ENCODE measurements at places on chromosomes 3 and 15.

DNA sequence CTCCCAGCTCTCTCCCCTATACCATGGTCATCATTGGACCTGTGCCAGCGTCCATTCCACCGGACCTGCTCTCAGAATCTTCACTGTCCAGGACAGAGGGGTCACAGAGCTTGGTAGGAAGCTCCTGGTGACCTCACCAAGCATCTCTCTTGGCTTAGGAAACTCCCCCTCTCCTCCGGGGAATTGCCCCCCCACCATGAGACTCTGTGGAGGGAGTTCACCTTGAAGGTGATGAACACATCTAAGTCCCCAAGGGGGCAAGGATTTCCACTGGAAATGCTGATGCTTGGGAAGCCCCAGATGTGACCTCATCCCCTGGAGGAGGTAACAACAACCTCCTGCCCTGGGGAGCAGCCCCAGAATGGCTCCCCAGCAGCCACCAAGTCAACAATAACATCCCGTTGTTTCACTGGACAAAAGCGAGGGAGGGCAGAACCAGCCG lies 3.2 kb downstream of the SEMA7A start:
- no peaks in the 10 kb centered on the region for H3K27me3 ChIP-seq
- peaks cover 21% of the 10 kb centered on the region for H3K4me1 ChIP-seq
- H3K36me3 ChIP-seq = no peaks in the 10 kb centered on the region
- no peak overlapping the region for H3K4me3 ChIP-seq
- H3K27ac ChIP-seq = no peak overlapping the region
- no peak for DNase-seq

GRCh38 chr3:162678941-162679340 lies 1182.3 kb downstream of the OTOL1 start:
- H3K4me3 ChIP-seq = no peak overlapping the region
- H3K27me3 ChIP-seq = no peaks in the 10 kb centered on the region
- H3K27ac ChIP-seq = no peak overlapping the region
- no peak for DNase-seq
- H3K36me3 ChIP-seq = no peaks in the 10 kb centered on the region
- H3K4me1 ChIP-seq = no peaks in the 10 kb centered on the region

GRCh38 chr3:187875863-187876262 lies 130.6 kb upstream of the BCL6 start:
- no peaks in the 10 kb centered on the region for H3K4me1 ChIP-seq
- no peaks in the 10 kb centered on the region for H3K36me3 ChIP-seq
- DNase-seq = no peak
- no peaks in the 10 kb centered on the region for H3K27me3 ChIP-seq

DNA sequence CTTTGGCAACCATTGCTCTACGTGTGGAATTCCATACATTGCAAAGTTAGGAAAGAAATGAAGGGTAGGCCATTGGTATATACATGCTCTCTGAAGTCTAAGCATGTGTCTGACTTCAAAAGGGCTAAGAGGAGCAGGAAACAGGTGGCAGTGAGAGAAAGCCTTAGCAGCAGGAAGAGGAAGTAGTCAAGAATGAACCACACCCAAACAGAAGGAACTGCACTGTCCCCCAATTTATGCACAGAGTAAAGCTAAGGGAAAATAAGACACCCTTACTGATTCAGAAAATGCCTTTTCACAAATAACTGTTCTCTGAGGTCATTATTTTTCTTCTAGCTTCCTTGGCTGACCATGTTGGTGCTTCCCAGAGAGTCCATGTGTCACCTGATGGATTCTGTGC lies 575.4 kb downstream of the NTRK3 start:
- no peaks in the 10 kb centered on the region for H3K4me1 ChIP-seq
- H3K27ac ChIP-seq = no peak overlapping the region
- DNase-seq = no peak
- no peaks in the 10 kb centered on the region for H3K27me3 ChIP-seq
- H3K4me3 ChIP-seq = no peak overlapping the region

- no peaks in the 10 kb centered on the region for H3K27me3 ChIP-seq
- DNase-seq = no peak
- no peak overlapping the region for H3K4me3 ChIP-seq
- no peaks in the 10 kb centered on the region for H3K36me3 ChIP-seq
These were observed 48.7 kb downstream of the MYH15 start for GRCh38 chr3:108461661-108462111.

DNA sequence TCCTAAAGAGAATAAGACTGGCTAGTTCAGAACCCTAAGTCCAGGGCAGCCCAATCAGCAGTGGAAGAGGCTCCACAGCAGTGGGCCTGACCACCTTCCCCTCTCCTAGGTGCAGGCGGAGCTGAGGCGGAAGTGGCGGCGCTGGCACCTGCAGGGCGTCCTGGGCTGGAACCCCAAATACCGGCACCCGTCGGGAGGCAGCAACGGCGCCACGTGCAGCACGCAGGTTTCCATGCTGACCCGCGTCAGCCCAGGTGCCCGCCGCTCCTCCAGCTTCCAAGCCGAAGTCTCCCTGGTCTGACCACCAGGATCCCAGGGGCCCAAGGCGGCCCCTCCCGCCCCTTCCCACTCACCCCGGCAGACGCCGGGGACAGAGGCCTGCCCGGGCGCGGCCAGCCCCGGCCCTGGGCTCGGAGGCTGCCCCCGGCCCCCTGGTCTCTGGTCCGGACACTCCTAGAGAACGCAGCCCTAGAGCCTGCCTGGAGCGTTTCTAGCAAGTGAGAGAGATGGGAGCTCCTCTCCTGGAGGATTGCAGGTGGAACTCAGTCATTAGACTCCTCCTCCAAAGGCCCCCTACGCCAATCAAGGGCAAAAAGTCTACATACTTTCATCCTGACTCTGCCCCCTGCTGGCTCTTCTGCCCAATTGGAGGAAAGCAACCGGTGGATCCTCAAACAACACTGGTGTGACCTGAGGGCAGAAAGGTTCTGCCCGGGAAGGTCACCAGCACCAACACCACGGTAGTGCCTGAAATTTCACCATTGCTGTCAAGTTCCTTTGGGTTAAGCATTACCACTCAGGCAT lies 33.7 kb downstream of the VIPR1 start:
- DNase-seq = peak; percentile 33
- no peaks in the 10 kb centered on the region for H3K27me3 ChIP-seq
- H3K36me3 ChIP-seq = no peaks in the 10 kb centered on the region

DNA sequence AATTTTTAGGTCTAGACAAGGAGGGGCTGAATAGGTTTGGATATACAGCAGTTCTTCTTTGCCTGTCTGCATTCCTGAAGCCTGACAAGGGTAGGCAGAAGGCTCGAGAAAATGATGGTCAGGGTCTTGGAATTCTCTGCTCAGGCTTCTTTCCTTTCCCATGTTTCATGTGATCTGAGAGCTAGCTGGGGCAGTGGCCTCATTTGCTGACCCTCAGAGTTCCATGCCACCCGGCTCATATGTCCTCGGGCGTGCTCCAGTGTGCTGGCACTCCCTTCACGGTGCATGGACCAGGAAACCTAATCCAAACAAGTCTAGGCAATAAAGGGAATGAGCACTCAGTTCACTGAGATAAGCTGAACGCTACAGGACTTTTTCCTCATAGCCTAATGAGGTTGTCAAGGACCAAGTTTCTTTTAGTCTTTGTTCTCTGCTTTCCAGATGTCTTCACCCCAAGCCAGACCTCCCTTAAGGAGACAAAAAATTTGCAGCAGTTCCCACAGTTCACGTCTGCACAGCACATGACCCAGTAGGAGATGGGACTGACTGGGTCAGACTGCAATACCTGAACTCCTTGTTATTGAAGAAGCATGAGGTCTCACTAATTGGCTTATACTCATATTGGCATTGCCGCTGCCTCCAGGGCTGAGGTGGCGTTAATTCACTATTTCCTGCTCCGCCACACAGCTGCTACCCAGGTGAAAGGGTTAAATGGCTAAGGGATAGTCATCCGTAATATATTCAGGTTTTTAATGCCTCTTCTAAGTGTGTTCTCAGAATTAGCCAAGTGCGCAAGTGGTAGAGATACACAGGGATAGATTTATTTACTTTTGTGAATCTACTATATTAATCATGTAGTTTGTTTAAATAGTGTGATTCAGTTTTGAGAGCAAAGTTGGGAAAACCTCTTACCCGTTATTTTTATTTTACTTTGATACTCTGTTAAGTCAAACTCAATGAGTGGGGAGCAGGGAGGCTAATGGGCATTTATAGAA lies 15.3 kb upstream of the RTP4 start:
- no peaks in the 10 kb centered on the region for H3K36me3 ChIP-seq
- H3K4me1 ChIP-seq = no peaks in the 10 kb centered on the region
- DNase-seq = no peak

GRCh38 chr3:39141171-39141995 lies 12.0 kb downstream of the CSRNP1 start:
- no peaks in the 10 kb centered on the region for H3K27me3 ChIP-seq
- H3K27ac ChIP-seq = peak overlapping the region; percentile 94
- peaks cover 20% of the 10 kb centered on the region for H3K36me3 ChIP-seq
- peaks cover 60% of the 10 kb centered on the region for H3K4me1 ChIP-seq
- H3K4me3 ChIP-seq = no peak overlapping the region

- DNase-seq = no peak
- no peaks in the 10 kb centered on the region for H3K4me1 ChIP-seq
- no peak overlapping the region for H3K4me3 ChIP-seq
These were observed 368.4 kb upstream of the IL12A start for GRCh38 chr3:159620281-159620680.

- H3K27me3 ChIP-seq = no peaks in the 10 kb centered on the region
- no peak overlapping the region for H3K4me3 ChIP-seq
- peaks cover 32% of the 10 kb centered on the region for H3K4me1 ChIP-seq
- peak overlapping the region; percentile 61 for H3K27ac ChIP-seq
These were observed 25.6 kb upstream of the KBTBD12 start for GRCh38 chr3:127889461-127889863.

- peak; percentile 64 for DNase-seq
- H3K36me3 ChIP-seq = peaks cover 22% of the 10 kb centered on the region
- peak overlapping the region; percentile 67 for H3K27ac ChIP-seq
- H3K27me3 ChIP-seq = no peaks in the 10 kb centered on the region
- no peak overlapping the region for H3K4me3 ChIP-seq
These were observed 66.3 kb downstream of the NIPA2 start for GRCh38 chr15:22904736-22905135.

DNA sequence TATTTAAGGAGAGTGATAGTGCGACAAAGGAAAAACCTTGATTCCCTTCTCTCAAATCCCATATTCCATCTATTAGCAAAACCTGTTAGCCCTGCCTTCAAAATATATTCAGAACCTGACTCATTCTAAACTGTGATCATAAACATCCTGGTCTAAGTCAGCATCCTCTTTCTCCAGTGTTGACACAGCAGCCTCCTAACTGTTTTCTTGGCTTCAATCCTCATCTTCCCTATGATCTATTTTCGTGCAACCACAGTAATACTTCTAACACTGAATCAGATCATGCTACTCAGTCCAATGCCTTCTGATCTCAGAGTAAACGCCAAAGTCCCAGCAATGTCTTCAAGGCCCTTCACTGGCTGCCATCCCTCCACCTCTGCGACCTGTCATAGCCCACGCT lies 785.1 kb downstream of the EDEM1 start:
- H3K27me3 ChIP-seq = no peaks in the 10 kb centered on the region
- H3K36me3 ChIP-seq = no peaks in the 10 kb centered on the region
- no peak overlapping the region for H3K4me3 ChIP-seq
- no peaks in the 10 kb centered on the region for H3K4me1 ChIP-seq

- DNase-seq = no peak
- H3K27me3 ChIP-seq = no peaks in the 10 kb centered on the region
- H3K36me3 ChIP-seq = no peaks in the 10 kb centered on the region
- H3K4me3 ChIP-seq = no peak overlapping the region
- H3K27ac ChIP-seq = no peak overlapping the region
These were observed 2.1 kb downstream of the MAGEL2 start for GRCh38 chr15:23645371-23646164.

- no peaks in the 10 kb centered on the region for H3K27me3 ChIP-seq
- no peak overlapping the region for H3K4me3 ChIP-seq
- no peak for DNase-seq
- H3K27ac ChIP-seq = no peak overlapping the region
- peaks cover 10% of the 10 kb centered on the region for H3K4me1 ChIP-seq
- H3K36me3 ChIP-seq = no peaks in the 10 kb centered on the region
These were observed 92.5 kb downstream of the HMG20A start for GRCh38 chr15:77513226-77513625.

DNA sequence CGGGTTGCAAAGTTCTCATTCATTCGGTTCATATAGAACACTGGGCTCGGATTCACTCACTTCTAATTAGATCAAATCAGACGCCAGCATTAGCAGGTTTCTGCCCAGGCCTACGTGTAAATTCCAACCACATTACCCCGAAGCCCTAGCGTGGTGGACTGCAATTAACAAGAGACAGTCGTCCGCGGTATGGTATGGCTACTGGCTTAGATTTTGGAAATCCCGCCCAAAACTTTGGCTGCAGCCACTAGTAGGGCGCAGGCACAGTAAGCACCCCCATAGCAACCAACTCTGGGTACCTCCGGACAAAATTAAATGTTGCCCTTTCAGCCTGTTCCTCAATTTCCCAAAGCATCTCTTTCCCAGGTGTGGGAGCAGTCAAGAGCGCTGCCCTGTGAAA lies 771 bp downstream of the RARRES1 start:
- no peaks in the 10 kb centered on the region for H3K36me3 ChIP-seq
- H3K4me3 ChIP-seq = peak overlapping the region; percentile 27
- peak overlapping the region; percentile 44 for H3K27ac ChIP-seq
- peaks cover 16% of the 10 kb centered on the region for H3K4me1 ChIP-seq
- H3K27me3 ChIP-seq = no peaks in the 10 kb centered on the region

GRCh38 chr3:45819543-45819942 lies 22.4 kb downstream of the LZTFL1 start:
- no peak overlapping the region for H3K27ac ChIP-seq
- H3K27me3 ChIP-seq = no peaks in the 10 kb centered on the region
- no peak for DNase-seq
- H3K36me3 ChIP-seq = peaks cover 2% of the 10 kb centered on the region
- H3K4me3 ChIP-seq = no peak overlapping the region

DNA sequence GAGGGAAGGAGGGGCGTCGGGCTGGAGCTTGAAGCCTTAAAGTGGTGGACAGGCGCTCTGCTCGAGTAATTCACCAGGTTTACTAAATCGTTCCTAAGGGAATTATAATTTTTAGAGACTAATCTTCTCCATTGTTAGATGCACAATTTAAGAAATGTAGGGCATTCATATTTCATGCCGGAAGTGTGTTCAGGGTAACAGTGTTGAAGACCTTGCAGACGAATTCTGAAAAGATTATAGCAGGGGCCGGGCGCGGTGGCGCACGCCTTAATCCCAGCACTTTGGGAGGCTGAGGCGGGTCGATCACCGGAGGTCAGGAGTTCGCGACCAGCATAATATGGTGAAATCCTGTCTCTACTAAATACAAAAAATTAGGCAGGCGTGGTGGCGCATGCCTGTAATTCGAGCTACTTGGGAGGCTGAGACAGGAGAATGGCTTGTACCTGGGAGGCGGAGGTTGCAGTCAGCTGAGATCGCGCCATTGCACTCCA lies 365 bp upstream of the GTF2A2 start:
- H3K27me3 ChIP-seq = no peaks in the 10 kb centered on the region
- peak overlapping the region; percentile 71 for H3K4me3 ChIP-seq
- no peak for DNase-seq
- peaks cover 1% of the 10 kb centered on the region for H3K36me3 ChIP-seq
- peaks cover 19% of the 10 kb centered on the region for H3K4me1 ChIP-seq

Data from body of pancreas (tissue), 4 donors.